NCI-H524 (cell line): ENCODE measurements at places on chromosomes 7 and 10.

- no peak for DNase-seq
These were observed 19.4 kb downstream of the C1GALT1 start for GRCh38 chr7:7201578-7202374.

DNA sequence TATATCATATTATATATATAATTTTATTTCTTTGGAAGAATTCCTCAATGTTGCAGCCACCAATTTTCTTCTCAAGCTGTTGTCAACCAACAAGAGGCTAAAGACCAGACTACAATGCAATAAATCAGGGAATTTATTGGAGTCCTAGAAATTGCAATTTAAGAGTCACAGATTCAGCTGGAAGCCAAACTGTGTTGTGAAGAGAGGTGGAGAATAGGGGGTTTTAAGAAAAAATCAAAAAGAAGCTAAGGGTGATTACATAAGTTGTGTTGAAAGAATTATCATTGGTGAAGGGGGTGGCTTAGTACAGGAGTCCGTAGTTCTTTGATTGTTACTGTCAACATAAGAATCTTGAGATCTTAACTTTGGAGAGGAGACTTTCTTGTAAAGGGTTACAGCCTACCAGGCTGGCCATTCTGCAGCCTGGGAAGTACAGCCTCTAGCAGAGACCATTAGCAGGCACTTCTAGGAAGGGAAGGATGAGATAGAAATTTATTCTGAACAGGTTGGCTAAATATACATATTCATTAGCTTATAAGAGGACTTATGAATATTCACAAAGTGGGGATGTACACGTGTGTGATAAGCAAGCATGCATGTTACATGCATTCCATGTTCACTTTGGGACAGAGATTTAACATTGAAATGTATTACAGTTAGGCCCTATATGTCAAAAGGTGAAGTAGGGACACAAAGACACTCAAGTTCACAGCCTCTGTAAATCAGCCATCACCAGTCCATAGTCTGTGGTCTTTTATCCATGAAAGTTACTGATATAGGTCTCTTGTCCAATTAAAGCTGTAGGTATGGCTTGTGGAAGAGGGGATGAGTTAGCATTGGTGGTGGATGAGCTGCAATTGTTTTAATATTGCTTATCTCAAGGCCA is 8.3 kb upstream of the TMEM168 start:
- no peak for DNase-seq

DNA sequence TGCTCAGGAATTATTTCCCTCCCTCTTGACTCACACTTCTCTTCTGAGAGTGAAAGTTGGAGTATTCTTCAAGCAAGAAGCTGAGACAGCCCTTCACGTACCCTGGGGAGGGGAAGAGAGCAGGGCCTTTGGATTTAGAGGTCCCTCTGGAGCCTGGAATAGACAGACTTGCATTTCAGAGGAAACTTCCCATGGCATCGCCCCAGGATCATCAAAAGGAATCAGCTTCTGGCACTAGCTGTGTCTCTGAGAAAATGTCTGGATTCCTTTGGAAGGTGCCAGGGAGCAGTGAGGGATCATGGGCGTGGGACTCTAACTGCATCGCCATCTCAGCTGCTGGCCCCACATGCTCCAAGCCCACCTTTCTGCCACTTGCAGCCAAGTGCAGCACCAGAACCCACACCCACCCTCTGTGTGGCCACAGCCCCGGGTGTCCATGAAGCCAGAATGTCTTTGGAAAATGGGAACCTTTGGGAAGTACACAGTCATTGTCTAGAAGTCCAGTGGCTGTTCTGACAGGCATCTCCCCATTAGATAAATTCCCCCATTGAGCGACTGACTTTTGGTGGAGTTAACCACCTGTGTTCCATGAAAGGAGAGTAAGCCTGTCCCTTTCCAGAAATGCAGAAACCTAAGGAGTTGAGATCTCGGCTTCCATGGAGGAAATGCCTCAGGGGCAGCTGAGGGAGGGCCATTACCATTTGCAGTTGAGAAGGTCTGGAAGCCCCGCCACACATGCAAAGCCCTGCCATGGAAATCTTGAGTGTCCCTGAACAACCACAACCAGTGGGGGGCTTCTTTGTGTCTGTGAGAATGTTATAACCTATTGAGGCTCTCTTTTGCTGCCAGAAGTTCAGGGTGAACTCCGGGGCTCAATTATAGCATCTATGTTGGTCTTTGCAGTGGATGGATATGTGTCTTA is 57.8 kb upstream of the GDF10 start:
- no peak for DNase-seq

GRCh38 chr10:42479057-42479456 is 159.3 kb downstream of the ZNF33B start:
- DNase-seq, result no peak

GRCh38 chr10:87675396-87676376 is 16.0 kb downstream of the PAPSS2 start:
- no peak for DNase-seq

DNA sequence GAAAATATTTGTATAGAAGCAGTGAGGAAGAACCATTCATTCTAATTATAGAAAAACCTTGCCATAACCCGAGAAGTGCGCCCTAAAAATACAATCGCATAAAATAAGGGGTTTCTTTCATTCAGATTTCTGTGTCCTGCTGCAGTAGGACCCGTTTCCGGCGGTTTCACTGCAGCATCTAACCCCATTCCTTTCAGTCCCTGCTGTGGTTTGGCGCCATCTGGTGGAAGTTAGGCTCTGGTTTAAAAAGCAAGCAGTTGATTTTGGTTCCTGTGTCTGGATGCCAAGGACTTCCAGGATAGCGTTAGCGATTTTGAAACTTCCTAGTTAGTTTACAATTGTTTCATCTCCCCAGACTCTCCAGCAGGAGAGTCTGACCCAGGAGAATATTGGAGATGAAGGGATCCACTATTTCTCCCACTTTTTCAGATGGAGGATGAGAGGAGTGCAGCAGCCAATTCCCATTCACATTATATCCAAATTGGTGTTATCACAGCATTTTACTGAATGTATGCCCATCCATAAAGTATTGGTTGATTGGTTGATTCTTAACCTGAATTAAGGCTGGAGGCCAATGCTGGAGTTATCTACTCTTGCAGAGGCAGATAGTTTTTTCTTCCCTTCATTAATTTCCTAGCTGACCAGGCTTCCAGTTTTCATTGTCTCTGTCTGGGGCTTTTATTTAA is 128.8 kb upstream of the CACNA2D1 start:
- DNase-seq, result peak; percentile 85

- no peak for DNase-seq
These were observed 555.2 kb downstream of the REEP3 start for GRCh38 chr10:64076322-64076940.

DNA sequence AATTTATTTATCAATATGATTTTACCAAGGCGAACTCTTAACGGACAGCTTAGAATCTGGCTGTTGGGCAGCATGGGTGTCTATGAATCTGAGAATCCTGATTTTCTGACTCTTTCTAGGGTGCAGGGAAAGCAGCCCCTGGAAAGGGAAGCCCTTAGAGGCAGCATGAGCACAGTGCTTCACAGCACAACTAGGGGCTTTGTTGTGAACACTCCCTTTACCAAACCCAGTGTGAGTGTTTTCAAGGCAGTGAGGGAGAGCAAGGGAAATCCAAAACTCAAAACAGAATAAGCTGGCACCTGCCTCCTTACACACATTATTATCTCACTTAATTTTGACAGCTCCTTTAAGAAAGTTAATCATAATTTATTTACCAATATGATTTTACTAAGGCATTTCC is 116.3 kb upstream of the CSTF2T start:
- DNase-seq, result no peak

GRCh38 chr7:149199234-149199995 is 4.1 kb downstream of the ZNF282 start:
- no peak for DNase-seq

- DNase-seq, result peak; percentile 30
These were observed 337.2 kb upstream of the LRGUK start for GRCh38 chr7:133789974-133790373.

DNA sequence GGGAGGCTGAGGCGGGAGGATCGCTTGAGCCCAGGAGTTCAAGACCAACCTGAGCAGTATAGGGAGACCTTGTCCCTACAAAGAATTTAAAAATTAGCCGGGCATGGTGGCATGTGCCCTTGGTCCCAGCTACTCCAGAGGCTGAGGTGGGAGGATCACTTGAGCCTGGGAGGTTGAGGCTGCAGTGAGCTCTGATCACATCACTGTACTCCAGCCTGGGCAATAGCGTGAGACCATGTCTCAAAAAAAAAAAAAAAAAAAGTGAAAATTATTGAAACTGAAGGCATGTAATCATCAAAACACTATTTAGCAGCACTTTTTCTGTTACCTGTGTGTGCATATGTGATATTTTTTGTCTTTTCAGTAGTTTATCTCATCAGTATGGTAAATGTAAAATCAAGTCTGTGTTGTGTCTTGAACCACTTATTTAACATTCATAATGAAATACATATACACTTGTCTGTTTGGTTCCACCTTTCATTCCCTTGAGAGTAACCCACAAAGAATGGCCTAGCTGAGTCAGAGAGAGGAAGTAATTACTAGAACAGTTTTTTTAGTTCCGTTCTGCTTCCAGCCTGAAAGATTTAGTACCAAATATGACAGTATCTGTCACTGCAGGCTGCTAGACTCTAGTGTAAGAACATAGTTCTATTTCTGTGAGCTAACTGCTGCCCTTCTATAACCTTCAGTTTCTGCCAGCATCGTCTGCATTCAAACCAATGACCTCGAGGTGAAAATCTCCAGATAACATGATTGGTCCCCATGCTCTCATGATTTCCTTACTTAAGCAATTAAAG is 68.6 kb downstream of the MMRN2 start:
- DNase-seq, result no peak

GRCh38 chr7:25454020-25454419 is 225.7 kb upstream of the NPVF start:
- DNase-seq, result no peak

- DNase-seq, result no peak
These were observed 1.1 kb upstream of the TNPO3 start for GRCh38 chr7:129055861-129056464.

DNA sequence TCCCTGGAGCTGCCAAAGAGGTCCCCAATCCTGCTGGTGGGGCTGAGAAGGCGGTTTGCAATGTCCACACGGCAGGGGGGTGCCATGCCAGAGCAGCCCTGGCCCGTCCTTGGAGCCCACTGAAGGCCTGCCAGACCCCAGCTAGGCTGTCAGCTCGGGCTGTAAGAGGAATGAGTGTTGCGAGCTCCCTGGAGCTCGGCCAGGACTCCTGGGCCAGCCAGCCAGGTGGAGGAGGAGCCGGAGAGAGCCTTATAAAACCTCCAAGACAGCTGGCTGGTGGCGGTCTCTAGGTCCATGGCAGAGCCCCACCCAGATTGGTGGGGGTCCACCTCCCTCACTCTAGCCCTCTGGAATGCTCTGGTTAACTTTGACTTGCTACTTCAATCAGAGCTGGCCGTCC is 55.1 kb upstream of the CALN1 start:
- no peak for DNase-seq

- DNase-seq, result no peak
These were observed 47.2 kb upstream of the KLF6 start for GRCh38 chr10:3832022-3832786.

GRCh38 chr7:159114981-159115380 is 29.7 kb downstream of the VIPR2 start:
- DNase-seq, result no peak

DNA sequence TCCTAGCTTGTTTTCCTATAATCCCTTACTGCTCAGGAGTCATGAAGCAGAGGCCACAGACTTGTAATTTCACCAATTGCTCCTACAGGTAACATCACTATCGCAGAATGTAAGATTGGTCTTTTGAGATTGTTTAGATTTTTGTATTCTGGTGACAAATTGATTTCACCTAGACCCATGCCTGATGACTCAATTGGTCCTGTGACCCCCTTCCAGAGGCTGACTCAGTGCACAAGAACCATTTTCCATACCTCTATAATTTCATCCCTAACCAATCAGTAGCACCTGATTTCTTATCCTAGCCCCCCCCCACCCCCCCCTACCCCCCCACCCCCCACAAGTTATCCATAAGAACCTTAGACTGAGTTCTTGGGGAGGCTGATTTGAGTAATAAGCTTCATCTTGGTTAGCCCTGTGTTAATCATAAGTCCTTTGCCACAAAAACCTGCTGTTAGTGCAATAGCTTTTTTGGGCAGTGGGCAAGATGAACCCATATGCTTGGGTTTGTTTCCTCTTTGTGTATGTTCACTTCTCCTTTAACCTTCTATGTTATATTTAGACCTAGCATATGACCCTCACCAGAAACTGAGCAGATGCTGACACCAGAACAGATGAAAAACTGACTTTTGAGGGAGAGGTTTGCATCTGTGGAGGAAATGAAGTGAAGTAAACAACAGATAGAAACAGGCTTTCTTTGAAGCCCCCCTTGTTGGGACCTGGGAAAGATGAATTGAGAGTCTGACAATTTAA is 187.1 kb downstream of the KIF20B start:
- DNase-seq, result no peak

DNA sequence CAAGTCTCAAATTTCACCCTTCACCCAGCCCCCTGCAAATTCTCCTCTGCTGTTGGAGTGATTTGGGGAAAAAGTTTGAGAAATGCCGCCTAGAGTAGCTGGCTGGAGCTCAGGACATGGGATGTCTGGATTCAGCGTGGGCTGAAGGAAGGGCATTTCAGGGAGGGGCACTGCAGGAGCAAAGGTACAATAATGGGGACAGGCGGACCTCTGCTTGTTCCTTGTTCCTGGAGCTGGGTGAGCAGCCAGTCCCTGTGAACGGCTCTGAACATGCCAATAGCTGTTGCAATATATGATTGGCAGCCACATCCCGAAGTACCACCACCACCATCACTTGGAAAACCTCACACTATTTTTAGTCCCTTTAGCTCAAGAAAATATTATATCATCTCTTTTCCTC is 23.4 kb downstream of the ADRA2A start:
- no peak for DNase-seq

DNA sequence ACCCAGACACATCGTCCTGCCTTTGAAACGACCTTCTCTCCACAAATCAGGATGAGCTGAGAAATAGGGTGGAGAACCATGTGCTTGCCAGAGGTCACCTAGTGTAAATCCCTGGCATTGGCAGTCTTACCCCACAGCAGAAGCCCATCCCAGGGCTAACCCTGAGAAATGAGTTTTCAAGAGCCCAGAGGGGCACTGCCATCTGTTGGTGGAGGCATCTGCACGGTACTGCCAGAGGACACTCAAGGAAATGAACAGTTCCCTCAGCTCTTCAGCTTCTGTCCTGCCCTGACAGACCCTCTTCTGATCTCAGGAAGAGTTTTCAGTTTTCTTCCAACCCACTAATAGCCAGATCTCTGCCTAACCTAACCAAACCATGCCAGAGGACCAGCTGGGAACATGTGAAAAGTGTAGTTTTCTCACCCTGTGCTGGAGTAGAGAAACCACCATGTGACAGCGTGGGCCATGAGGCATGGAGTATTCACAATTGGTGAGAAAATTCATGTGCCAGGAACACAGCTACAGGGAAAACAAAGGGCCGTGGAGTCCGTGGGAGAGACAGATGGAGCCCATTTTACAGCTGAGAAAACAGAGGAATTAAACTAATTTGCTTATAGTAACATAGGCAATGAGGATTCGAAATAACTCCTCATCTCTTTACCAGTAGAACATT is 37.7 kb upstream of the ITPRID1 start:
- peak; percentile 18 for DNase-seq

GRCh38 chr7:18655912-18656311 is 160.4 kb downstream of the HDAC9 start:
- no peak for DNase-seq

- no peak for DNase-seq
These were observed 665 bp downstream of the BHLHA15 start for GRCh38 chr7:98211676-98212531.

- DNase-seq, result no peak
These were observed 221.5 kb upstream of the GHITM start for GRCh38 chr10:83917537-83918506.

GRCh38 chr10:79400146-79401004 is 45.0 kb downstream of the ZCCHC24 start:
- DNase-seq, result peak; percentile 34
